ENCODE measurements at places on chromosomes 7 and 10. TPM values are rescaled to one million over a fixed set of nuclear protein-coding genes. Genes with fewer than 3 reads are reported as not detected.

The RBP3 gene
- polyA plus RNA-seq: not detected

The H2BK1 gene
- polyA plus RNA-seq: not detected

The CTNNA3 gene
- not detected for polyA plus RNA-seq

The HOXA13 gene
- not detected for polyA plus RNA-seq

The IKZF5 gene
- 13.6 TPM for polyA plus RNA-seq

The ZNF804B gene
- not detected for polyA plus RNA-seq

The GRM8 gene
- polyA plus RNA-seq: not detected

The ACTL6B gene
- polyA plus RNA-seq: not detected

The NOS3 gene
- 102 TPM for polyA plus RNA-seq

The ANAPC16 gene
- polyA plus RNA-seq: 134 TPM

The MGMT gene
- polyA plus RNA-seq: 0.09 TPM

The DHX32 gene
- polyA plus RNA-seq: 12.9 TPM

The NUTM2A gene
- polyA plus RNA-seq: 1.4 TPM

The MOGAT3 gene
- polyA plus RNA-seq: not detected

The ELFN1 gene
- 0.11 TPM for polyA plus RNA-seq

The TEX36 gene
- polyA plus RNA-seq: 0.82 TPM

The CPA2 gene
- polyA plus RNA-seq: 0.05 TPM

The KCNMA1 gene
- polyA plus RNA-seq: not detected

The IFIT1 gene
- 0.03 TPM for polyA plus RNA-seq

The A1CF gene
- not detected for polyA plus RNA-seq

The OLAH gene
- 0.58 TPM for polyA plus RNA-seq

The ADAMTS14 gene
- 32.7 TPM for polyA plus RNA-seq

The ELN gene
- not detected for polyA plus RNA-seq

The RELN gene
- polyA plus RNA-seq: 23.6 TPM

The KLLN gene
- 0.08 TPM for polyA plus RNA-seq

The CLDN4 gene
- polyA plus RNA-seq: 0.05 TPM

The TUBB8 gene
- polyA plus RNA-seq: not detected

The AQP1 gene
- polyA plus RNA-seq: 6.7 TPM

The EEF1AKMT2 gene
- 22.1 TPM for polyA plus RNA-seq

The COL13A1 gene
- polyA plus RNA-seq: not detected

The SEMA4G gene
- 4.2 TPM for polyA plus RNA-seq

The NAPEPLD gene
- polyA plus RNA-seq: 5.6 TPM

The BICC1 gene
- polyA plus RNA-seq: not detected

The PON1 gene
- not detected for polyA plus RNA-seq

The FOXI2 gene
- polyA plus RNA-seq: not detected

The MYPN gene
- polyA plus RNA-seq: not detected

The IL2RA gene
- not detected for polyA plus RNA-seq

The ADAM12 gene
- polyA plus RNA-seq: not detected

The CRYGN gene
- polyA plus RNA-seq: not detected

The SPAG6 gene
- polyA plus RNA-seq: 10.5 TPM

The MKX gene
- polyA plus RNA-seq: not detected

The USP54 gene
- 11.9 TPM for polyA plus RNA-seq

The PRKCQ gene
- polyA plus RNA-seq: 11.9 TPM

The MCM10 gene
- polyA plus RNA-seq: 34.3 TPM

The GIMAP2 gene
- polyA plus RNA-seq: 0.37 TPM

The RAB11FIP2 gene
- polyA plus RNA-seq: 3.0 TPM

The SPDYE2B gene
- not detected for polyA plus RNA-seq

The UNCX gene
- polyA plus RNA-seq: not detected

The AKR1E2 gene
- polyA plus RNA-seq: 10.9 TPM

The NME8 gene
- polyA plus RNA-seq: not detected

The LRCH4 gene
- polyA plus RNA-seq: 53.0 TPM

The PLXDC2 gene
- polyA plus RNA-seq: not detected

All from K562 (cell line).